ENCODE measurements at places on chromosomes 1 and 21.
A peak's percentile ranks its signal among the peaks of the same experiment; 100 is the strongest.

DNA sequence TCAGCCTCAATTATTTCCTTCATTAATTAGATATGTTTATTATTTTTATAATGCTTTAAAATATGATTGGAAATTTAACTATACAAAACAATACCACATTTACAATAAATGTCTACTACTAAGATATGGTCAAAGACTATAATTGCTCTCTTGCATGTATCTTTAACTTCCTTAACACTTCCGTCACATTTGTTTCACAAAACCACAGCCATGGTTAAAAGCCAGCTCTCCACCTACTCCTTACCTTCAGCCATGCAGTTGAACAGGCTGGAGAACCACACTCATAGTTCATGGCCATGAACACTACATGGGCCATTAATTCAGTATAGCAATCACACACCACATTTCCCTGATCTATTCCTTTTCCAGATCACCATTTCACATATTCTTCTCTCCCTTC is 72.2 kb downstream of the NME7 start:
- no peak for DNase-seq

DNA sequence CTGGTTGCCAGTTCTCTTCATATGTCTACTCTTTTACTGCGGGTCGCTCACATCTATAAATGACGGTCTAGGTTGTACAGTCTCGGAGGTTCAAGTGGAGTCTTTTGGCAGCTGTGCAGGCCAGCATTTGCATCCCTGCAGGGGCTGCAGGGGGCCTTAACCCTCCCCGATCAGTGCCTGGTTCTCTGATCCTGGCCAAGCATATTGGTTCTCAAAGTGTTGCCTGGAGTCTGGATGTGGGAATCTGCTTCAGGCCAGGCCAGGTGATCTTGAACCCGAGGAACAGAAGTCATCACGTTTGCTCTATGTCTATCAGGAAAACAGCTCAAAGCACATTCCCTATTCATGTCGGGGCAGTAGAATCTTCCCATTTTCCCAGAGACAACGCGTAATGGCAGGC is 21.8 kb downstream of the B3GALT5 start:
- no peak for DNase-seq

DNA sequence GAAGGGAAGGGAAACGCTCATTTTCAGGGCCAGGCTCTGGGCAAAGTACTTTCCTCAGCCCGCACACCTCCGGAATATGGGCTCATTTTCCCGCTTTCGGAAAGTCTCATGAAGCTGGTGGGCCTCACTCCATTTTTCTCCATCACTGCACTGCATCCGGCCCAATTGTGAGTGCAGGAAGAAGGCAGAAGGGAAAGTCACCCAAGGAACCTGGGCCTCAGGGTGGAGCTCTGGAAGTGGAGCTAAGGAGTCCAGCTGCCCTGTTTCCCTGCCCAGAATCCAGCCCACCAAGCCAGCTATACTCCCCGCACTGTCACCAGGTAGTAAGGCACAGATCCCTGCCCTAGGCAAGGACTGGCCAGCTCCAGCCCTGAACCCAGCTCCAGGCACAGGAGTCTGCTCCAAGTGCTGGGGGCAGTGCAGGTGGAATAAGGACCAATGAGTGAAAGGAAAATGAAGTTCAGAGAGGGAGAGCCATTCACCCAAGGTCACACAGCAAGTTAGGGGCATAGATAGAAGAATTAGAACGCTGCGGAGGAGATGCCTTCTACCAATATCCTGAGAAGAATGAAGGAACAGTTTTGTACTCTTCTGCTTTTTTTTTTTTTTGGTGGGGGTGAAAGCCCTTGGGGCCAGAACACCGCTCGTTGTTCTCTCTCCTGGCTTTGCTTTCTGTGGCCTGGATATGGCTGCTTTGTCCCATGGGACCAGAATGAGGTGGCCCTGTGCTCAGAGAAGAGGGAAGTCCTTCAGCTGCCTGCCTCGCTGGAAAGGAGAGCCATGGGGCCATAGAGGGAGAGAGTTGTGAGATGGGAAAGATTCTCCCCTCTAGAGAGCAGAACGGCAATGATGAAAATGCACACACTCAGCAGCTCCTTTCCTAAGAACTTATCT is 10.0 kb downstream of the LRP8 start:
- DNase-seq = no peak

DNA sequence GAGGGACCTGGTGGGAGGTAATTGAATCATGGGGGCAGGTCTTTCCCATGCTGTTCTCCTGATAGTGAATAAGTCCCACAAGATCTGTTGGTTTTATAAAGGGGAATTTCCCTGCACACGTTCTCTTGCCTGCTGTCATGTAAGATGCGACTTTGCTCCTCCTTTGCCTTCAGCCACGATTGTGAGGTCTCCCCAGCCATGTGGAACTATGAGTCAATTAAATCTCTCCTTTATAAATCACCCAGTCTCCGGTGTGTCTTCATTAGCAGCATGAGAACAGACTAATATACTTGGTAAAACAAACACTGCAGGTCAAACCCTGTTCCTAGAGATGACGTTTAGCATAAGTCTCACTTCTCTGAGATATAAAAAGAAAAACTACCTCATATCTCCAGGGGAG is 148.3 kb downstream of the MATN1 start:
- no peak for DNase-seq

- DNase-seq = no peak
Measured at GRCh38 chr1:112872551-112872962, 83.4 kb downstream of the SLC16A1 start.

DNA sequence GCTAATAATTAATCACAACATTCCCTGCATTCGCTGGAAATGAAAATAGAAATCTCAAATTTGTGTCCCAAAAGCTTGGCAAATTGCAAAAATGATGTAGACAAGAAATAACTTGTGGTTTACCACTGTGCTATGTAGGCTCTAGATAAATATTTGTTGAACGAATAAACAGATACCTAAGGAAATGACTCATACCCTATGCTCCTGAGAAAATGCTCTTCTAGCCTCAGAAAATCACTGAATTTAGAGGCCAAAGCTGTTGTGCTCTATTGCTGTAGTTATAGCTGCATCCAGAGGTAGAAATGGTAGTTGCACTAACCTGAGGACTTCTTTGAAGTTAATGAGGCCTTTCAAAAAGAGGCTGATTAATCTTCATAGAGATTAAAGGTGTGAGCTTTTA is 142.0 kb upstream of the ZNHIT6 start:
- peak; percentile 55 for DNase-seq
